ENCODE measurements at places on chromosomes 4 and X.

- no peak overlapping the region for H3K27ac ChIP-seq
- no peak for DNase-seq
Observed at GRCh38 chrX:20418379-20419150, 151.9 kb upstream of the RPS6KA3 start.

DNA sequence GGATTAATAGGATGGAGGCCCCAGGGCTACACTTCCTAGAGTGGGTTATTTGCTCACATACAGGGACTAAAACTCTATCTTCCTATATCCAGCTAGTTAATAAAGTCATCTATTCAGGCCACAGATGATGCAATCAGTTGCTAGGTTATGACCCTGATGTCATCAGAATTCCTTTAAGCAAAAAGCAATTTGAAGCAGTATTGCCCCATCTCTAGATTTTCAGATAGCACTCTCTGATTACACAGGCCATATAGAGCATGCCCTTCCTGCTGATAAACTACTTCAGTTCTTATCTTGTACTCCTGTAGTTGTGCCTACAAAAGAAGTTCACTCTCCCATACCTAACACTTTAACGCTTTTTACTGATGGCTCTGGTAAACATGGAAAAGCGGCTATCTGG is 84.8 kb downstream of the TMEM144 start:
- DNase-seq = no peak
- H3K4me3 ChIP-seq = no peak overlapping the region
- H3K36me3 ChIP-seq = peaks cover 3% of the 10 kb centered on the region
- no peaks in the 10 kb centered on the region for H3K27me3 ChIP-seq

GRCh38 chr4:4663028-4663427 is 121.2 kb upstream of the STX18 start:
- no peaks in the 10 kb centered on the region for H3K36me3 ChIP-seq
- DNase-seq = no peak
- H3K4me1 ChIP-seq = peaks cover 28% of the 10 kb centered on the region
- H3K27me3 ChIP-seq = peaks cover 2% of the 10 kb centered on the region
- no peak overlapping the region for H3K27ac ChIP-seq

DNA sequence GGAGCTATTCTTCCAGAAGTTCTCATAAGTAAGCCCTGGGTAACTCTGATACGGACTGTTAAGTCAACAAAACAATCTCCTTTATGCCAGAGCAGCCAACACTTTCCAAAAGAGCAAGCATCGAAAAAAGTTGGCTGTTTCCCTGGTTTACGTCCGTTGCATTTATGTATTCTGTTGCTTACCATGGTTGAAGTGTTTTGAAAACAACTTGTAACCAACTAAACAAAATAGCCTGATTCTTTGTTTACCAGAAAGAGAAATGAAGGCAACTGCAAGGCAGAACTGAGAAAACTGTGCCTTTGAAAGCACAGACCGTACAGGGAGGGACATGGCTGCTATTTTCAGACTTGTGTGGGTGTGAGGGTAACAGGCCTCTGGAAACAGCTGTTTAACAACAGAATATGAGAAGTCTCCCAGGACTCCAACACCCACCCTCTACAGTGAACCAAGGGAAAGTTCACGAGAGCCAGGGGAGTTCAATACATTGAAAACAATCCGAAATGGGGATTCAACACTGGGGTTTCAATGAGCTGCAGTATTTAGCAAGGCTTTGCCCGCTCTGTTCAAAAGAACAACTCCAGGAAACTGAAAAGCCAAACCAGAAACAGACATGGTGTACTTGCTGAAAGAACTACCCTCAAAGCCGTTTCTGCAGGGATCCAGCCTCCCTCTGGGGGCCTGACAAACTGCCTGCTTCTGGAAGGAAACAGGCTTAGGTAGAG is 95.8 kb upstream of the EGFL6 start:
- no peak for DNase-seq
- peak overlapping the region; percentile 93 for H3K27ac ChIP-seq
- H3K4me1 ChIP-seq = peaks cover 39% of the 10 kb centered on the region

GRCh38 chr4:87975466-87975865 is at the start of gene SPP1:
TSS of gene SPP1 (plus strand) at chr4:87975714. CDS start at chr4:87976896, 1,182 bp downstream.
- peaks cover 33% of the 10 kb centered on the region for H3K4me1 ChIP-seq
- H3K27ac ChIP-seq = no peak within 1 kb of the TSS
- peak; percentile 32 for DNase-seq
- H3K27me3 ChIP-seq = no peaks in the 10 kb centered on the region
- H3K4me3 ChIP-seq = peak within 1 kb of the TSS; percentile 20
- H3K36me3 ChIP-seq = no peaks in the 10 kb centered on the region

DNA sequence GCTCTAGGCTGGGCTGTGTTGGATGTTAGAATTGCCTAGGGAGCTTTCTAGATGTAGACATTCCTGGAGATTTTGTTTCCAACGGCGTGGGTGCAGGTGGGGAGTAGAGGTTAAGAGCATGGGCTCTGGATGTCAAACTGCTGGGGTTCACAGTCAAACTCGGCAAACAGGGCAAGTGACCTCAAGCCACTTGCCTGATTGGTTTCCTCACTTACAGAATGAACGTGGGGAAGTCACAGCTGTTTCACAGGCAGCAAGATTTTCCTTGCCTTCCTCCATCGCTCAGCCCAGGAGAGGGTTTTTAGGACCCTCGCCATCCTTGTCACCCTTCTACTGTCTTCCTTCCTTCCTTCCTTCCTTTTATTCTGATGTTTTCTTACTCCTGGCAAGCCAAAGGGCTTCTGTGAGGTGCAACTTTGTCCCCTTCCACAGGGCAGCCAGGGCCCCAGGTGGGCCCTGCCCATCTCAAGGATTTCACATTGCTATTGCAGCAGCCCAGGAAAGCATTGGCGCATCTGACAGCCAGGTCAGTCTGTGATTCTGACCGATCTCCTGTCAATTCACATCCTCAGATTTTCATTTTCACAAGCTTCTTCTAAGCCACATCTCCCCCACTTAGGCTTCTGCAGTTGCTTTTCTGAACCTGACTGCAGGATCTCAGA is 7.0 kb downstream of the RTL5 start:
- peak overlapping the region; percentile 83 for H3K27ac ChIP-seq
- H3K27me3 ChIP-seq = no peaks in the 10 kb centered on the region
- peaks cover 68% of the 10 kb centered on the region for H3K4me1 ChIP-seq
- peak overlapping the region; percentile 74 for H3K4me3 ChIP-seq
- no peak for DNase-seq

- no peak overlapping the region for H3K27ac ChIP-seq
- H3K4me1 ChIP-seq = peaks cover 43% of the 10 kb centered on the region
- DNase-seq = peak; percentile 75
- no peaks in the 10 kb centered on the region for H3K36me3 ChIP-seq
- H3K4me3 ChIP-seq = peak overlapping the region; percentile 65
Observed at GRCh38 chr4:112523764-112524505, 8.0 kb upstream of the NEUROG2 start.

DNA sequence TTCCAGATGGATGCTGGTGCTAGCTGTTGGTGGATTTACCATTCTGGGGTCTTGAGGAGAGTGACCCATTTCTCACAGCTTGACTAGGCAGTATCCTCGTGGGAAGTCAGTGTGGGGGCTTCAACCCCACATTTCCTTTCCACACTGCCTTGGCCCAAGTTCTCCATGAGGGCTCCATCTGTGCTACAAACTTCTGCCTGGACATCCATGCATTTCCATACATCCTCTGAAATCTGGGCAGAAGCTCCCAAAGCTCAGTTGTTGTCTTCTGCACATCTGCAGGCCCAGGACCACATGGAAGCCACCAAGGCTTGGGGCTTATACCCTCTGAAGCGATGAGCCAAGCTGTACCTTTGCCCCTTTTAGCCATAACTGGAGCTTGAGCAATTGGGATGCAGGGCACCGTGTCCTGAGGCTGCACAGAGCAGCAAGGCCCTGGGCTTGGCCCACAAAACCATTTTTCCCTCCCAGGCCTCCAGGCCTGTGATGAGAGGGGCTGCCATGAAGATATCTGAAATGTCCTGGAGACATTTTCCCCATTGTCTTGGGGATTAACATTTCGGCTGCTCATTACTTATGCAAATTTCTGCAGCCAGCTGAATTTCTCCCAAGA is 248.7 kb upstream of the ANKRD50 start:
- H3K4me3 ChIP-seq = no peak overlapping the region
- peaks cover 16% of the 10 kb centered on the region for H3K36me3 ChIP-seq
- no peak for DNase-seq
- H3K27ac ChIP-seq = no peak overlapping the region
- no peaks in the 10 kb centered on the region for H3K4me1 ChIP-seq

DNA sequence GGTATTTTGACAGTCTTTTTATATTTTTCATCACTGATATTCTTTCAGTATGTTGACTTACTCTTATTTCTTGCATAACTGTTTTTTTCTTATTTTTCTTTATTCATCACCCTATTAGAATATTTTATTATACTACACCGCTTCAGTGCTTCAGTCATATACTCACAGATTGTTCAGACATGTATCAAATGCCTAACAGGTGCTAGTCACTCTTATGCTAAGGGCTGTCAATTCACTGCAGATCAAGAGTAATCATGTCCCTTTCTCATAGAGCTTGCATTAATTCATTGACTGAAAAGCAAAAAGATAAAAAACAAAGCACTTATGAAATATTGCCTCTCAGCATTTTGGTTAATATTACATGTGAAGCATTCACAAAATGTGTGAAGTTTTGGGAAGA is 1435.6 kb downstream of the STIM2 start:
- H3K36me3 ChIP-seq = peaks cover 7% of the 10 kb centered on the region
- no peak for DNase-seq
- H3K4me3 ChIP-seq = no peak overlapping the region
- H3K4me1 ChIP-seq = no peaks in the 10 kb centered on the region

DNA sequence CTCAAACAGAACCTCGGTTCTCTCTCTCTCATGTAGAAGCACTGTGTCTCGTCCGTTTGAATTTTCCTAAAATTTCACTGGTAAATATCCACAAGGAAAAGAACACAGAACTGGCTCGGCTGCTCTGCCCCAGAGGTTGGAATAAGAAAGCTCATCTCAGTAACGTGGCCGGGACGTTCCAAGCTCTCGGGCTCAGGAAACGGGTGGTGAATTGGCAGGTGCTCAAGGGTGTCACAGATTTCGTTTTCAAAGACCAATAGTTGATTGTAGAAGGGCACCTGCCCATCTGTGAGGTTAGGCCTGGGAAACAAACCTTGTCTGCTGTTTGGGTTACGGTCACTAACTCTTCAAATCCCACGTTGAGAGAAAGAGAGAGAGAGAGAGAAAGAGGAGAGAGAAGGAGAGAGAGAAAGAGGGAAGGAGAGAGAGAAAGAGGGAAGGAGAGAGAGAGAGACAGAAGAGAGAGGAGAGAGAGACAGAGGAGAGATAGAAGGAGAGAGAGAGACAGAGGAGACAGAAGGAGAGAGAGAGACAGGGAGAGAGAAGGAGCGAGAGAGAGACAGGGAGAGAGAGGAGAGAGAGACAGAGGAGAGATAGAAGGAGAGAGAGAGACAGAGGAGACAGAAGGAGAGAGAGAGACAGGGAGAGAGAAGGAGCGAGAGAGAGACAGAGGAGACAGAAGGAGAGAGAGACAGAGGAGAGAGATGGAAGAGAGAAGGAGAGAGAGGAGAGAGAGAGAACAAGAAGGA is 106.6 kb downstream of the CRLF2 start:
- no peaks in the 10 kb centered on the region for H3K36me3 ChIP-seq
- H3K4me3 ChIP-seq = no peak overlapping the region
- H3K4me1 ChIP-seq = peaks cover 20% of the 10 kb centered on the region
- peak overlapping the region; percentile 9 for H3K27ac ChIP-seq
- DNase-seq = no peak

DNA sequence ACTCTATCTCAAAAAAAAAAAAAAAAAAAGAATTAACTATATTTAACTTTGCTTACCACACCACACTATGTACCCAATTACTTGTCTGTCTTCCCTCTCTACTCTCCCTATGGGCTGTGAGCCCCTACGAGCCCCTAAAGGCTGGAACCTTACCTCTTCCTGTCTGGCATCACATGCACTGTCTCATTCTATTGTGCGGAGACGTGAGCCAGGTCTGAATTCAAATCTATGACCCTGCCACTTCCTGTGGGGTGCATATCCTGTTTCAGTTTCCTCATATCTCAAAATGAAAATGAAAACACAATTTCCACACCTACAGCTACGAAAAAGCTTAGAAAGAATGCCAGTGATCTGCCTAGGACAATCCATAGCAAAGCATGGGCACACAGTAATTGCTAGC is 42.9 kb upstream of the HS3ST1 start:
- H3K4me1 ChIP-seq = peaks cover 3% of the 10 kb centered on the region
- H3K4me3 ChIP-seq = no peak overlapping the region
- no peaks in the 10 kb centered on the region for H3K27me3 ChIP-seq
- H3K36me3 ChIP-seq = no peaks in the 10 kb centered on the region

GRCh38 chrX:9196961-9197640 is 163.2 kb upstream of the FAM9B start:
- H3K36me3 ChIP-seq = no peaks in the 10 kb centered on the region
- peaks cover 3% of the 10 kb centered on the region for H3K4me1 ChIP-seq
- DNase-seq = no peak
- H3K4me3 ChIP-seq = no peak overlapping the region
- H3K27ac ChIP-seq = no peak overlapping the region

GRCh38 chr4:117326091-117326490 is 240.7 kb upstream of the TRAM1L1 start:
- no peaks in the 10 kb centered on the region for H3K27me3 ChIP-seq
- DNase-seq = no peak
- no peak overlapping the region for H3K27ac ChIP-seq
- no peaks in the 10 kb centered on the region for H3K4me1 ChIP-seq

DNA sequence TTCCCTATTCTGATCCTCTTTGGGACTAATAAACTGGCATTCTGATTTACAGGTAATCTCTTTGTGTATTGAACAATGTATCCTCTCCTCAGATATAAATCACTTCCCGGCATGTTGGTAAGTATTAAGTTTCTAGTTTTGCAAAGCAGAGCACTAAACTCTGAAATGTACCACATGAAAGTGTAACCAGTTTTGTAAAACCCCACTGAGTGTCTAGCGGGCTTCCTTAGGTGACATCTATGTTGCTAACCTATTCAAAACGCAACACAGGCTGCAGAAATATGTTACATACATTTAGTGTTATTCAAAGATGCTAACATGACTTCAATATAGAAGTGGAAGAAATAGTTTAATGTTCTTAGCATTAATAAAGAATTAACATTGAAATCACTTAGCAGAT is 25.2 kb downstream of the DNAJB14 start:
- no peaks in the 10 kb centered on the region for H3K4me1 ChIP-seq
- no peak overlapping the region for H3K27ac ChIP-seq
- peaks cover 13% of the 10 kb centered on the region for H3K36me3 ChIP-seq
- H3K4me3 ChIP-seq = no peak overlapping the region
- no peak for DNase-seq

- H3K27me3 ChIP-seq = no peaks in the 10 kb centered on the region
- no peak overlapping the region for H3K27ac ChIP-seq
Observed at GRCh38 chr4:139799615-139800014, 134.0 kb downstream of the MGST2 start.

Data from neural crest cell (in vitro differentiated cells).